ENCODE measurements at places on chromosomes 4 and X. TPM values are rescaled to one million over a fixed set of nuclear protein-coding genes. Genes with fewer than 3 reads are reported as not detected.

Gene FRMD7
- total RNA-seq, result 0.10 TPM

Gene PHOX2B
- total RNA-seq, result not detected

Gene SLC39A8
- 21.0 TPM for total RNA-seq

Gene OPN1MW
- total RNA-seq, result not detected

Gene SMIM31
- total RNA-seq, result not detected

Gene MAMLD1
- total RNA-seq, result 2.1 TPM

Measured in skin of body (tissue), 3 donors.